ENCODE measurements at places on chromosomes 16 and 17.

DNA sequence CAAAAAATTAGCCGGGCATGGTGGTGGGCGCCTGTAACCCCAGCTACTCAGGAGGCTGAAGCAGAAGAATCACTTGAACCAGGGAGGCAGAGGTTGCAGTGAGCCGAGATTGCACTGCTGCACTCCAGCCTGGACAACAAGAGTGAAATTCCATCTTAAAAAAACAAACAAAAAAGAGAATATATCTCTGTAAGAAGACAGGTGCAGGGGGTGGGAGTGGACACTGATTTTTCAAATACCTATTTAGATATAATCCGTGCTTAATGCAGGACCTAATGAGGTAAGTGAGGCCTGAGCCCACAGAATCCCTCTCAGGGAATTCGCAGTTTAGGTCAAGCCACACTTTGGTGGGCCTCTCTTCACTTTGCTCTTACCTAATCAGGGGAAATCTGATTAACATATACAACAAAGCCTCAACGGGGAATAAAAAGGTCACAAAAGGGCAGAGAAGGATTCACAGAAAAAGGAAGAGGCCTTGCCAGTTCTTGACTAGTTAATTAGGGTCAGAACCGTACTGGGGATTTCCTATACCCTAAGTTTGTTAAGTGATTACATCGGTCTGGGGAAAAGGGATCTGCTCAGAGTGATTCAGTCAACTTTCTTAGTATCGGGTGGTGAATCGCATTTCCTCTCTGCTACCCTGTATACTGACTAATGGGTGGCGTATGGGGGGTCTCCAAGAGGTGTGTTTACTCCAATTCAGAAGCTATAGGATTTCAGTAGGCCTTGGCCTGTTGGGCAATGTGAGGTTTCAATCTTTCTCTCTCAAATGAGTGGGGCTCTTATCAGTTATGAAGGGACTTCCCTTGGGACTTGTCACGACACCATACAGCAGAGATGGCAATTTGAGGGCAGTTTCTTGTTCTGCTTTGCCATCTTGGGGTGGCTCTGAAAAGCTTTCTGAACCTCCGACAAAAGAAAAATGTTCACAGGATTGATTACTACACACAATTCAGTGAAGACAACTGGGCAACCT, 1.9 kb upstream of the NFAT5 start:
- no peak for DNase-seq

GRCh38 chr16:17850581-17851250, 380.0 kb upstream of the XYLT1 start:
- DNase-seq: no peak

GRCh38 chr17:76867578-76868175, 527 bp upstream of the MGAT5B start:
- no peak for DNase-seq

DNA sequence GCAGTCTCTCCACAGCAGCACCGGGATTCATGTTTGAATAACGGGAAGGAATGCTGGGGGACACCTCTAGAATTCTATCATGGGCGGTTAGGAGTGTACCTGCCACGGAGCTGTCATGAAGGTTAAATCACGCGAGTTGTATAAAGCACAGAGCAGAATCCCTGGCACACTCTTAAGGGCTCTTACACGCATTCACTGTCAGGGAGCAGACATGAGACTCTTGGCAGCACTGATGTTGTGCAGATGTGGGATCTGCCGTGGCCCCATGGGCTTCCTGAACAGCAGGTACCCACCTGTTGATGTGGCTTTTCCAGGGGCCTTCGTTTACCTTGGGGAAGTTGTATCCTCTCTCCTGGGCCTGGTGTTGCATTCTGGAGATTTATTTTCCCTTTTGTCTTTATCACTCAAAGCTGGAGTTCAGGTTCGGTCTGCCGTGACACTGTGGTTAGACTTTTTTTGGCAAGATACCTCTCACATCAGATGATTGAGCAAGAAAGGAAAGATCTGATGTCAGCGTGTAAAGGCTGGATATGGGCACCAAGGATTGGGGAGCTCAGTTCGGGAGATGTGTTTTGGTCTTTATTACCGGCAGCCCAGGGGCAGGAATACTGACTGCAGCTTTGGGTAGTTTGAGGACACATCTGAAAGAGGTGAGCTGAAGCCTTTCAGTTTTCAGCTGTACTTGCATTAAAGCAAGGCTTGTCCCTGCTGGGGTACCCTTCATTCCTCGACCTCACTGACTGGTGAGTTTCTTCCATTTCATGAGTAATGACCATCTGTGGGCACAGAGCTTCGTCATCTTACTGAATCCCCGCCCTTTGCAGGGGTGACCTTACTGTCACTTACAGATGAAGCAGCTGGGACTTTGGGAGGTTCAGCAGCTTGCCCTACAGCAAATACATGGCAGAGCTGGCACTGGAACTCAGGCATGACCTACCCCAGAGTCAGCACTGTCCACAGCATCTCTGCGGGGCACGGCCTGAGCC, 19.3 kb downstream of the KNOP1 start:
- DNase-seq: no peak

- no peak for DNase-seq
Observed at GRCh38 chr17:31564883-31565301, 173.4 kb downstream of the RAB11FIP4 start.

- no peak for DNase-seq
Observed at GRCh38 chr16:17339764-17340541, 130.8 kb downstream of the XYLT1 start.

- DNase-seq: no peak
Observed at GRCh38 chr17:32998887-32999228, 7.2 kb downstream of the SPACA3 start.
